ENCODE measurements at places on chromosomes 11 and 22.

GRCh38 chr22:30810105-30810504, 115.4 kb downstream of the OSBP2 start:
- no peak for DNase-seq

GRCh38 chr11:99742501-99742900, 721.8 kb downstream of the CNTN5 start:
- DNase-seq, result no peak

DNA sequence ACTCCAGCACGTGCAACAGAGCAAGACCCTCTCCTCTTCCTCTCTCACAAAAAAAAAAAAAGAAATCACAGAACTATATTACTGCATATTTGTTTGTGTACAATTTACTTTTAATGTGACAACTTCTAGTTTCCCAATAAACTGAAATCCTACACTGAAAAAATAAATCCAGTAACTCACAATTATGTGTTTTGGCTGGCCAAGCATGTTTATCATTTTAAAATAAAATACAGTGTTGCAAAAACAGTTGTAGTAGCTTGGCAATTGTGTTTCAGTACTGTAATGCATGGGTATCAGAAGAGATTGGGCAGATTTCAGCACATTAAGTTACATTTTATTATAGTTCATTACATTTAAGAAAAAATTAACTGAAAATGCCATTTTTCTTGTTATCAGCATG, 344.9 kb downstream of the ETS1 start:
- no peak for DNase-seq

DNA sequence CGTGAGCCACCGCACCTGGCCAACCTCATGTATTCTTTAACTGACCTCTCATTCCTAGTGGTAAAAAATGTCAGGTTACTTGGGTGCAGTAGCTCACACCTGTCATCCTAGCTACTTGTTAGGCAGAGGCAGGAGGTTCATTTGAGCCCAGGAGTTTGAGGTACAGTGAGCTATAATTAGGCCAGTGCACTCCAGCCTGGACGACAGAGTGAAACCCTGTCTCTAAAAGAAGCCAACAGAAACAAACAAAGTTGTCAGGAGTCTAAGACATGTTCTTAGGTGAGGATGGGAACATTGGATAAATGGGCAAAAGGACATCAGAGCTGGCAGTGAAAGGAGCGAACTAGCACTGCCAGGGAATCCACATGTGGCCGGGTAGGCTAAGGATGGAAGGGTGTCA, 18.1 kb downstream of the MADD start:
- no peak for DNase-seq

DNA sequence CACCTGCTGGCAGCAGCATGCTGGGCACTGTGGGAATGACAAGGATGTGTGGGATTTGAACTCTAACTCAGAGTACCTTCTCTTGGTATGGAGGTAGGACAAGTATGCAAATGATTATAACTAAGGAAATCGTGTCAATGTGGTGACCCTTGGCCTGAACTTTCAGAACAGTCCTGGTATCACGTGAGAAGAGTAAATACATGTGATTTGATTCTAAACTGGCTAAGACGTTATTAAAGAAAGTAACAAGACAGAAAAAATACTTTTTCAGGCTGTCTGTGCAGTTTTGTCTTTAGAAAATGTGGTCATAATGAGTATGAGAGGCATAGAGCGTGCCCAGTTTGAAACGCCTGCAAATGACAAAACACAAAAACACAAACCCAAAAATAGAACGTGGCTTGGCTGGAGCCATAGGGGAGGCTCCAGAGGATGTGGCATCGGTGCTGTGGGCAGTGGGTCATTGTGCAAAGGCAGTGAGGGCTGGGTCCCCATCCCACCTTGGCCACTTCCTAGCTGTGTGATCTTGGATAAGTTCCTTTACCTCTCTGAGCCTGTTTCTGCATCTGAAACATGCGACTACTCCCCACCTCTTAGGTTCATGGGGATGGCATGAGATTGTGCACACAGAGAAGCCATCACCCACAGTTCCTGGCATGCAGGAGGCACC, 18.4 kb upstream of the IL2RB start:
- DNase-seq, result no peak

DNA sequence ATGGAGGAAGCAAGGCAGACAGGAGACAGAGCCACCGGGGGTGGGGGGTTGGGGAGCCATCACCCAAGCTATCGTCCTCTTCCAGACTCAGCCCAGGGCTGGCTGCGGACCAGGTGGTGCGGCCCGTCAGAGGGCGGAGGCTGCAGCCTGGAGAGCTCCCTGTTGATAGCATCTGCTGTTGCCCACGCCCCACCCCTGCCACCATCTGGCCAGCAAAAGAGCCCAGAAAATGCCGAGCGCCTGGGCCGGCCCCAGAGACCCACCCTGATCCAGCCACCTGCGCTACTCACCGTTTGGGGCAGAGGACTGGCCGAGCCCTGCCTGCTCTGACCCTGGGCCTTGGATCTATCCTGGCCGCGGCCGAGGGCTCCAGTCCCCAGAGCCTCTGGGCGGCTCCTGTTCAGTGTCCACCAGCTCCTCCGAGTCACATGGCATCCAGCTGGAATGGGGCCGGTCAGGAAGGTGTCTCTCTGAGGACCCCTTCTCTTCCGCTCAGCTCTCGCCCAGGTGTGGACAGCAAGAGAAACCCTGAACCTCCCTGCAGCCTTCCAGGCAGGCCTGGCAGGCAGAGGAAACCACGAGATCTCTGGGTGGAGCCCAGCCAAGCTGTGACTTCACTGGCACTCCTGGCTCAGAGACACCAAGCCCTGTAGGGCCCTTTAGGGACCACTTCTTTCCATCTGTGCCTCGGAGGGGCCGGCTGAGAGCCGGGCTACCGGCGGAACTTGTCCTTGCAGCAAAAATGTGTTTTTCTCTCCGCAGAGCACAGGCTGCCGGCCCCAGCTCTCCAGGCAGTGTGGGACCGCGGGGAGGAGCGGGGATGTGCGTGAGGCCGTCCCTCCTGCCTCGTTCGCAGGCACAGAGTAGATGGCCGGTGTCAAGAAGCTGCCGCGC, at the start of gene MRGPRE:
MRGPRE (minus strand) TSS at position 567 of the 894 bp plus-strand sequence. CDS start 3,618 bp downstream, outside the sequence.
- DNase-seq, result no peak

DNA sequence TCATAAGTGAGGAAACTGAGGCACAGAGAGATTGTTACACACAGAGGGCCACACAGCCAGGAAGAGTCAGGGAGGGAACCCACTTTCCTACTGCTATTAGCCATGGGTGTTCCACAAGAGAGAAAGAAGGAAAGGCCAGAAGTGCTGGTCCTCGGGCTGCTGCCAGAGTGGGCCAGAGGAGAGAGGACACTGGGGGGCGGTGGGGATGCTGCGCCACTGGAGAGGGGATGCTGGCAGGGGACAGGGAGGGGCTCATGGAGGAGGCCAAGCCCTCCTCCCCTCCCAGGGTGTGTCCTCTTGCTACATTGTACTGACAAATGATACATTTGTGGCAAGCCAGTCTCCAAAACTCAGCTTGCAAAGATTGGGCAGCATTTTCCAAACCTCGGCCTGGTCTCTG, 9.9 kb downstream of the IL10RA start:
- no peak for DNase-seq

GRCh38 chr11:75100314-75100713, 3.6 kb upstream of the OR2AT4 start:
- DNase-seq, result no peak

GRCh38 chr22:42963231-42963595, 51.7 kb downstream of the PACSIN2 start:
- DNase-seq, result no peak

GRCh38 chr11:134792044-134792443, 380.0 kb upstream of the B3GAT1 start:
- no peak for DNase-seq

- DNase-seq, result no peak
Observed at GRCh38 chr11:47899801-47900200, 51.7 kb upstream of the NUP160 start.

DNA sequence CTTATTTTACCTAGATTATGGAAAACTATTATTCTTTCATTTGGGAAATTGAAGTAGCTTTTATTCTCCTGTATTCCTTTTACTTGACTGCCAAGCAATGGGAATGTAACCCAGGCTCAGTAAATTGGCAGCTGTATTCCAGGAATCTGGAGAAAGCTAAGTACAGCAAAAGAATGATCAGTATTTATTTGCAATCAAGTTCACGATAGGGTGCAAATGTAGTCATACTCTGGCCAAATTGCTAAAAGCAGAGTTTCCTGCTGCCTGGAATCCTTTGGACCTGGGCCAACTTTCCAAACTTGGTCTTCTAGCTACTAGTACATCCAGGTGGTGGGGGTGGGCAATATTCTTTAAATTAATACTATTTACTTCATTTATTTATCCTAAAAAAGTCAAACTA, 286.0 kb upstream of the CTSC start:
- DNase-seq, result no peak

DNA sequence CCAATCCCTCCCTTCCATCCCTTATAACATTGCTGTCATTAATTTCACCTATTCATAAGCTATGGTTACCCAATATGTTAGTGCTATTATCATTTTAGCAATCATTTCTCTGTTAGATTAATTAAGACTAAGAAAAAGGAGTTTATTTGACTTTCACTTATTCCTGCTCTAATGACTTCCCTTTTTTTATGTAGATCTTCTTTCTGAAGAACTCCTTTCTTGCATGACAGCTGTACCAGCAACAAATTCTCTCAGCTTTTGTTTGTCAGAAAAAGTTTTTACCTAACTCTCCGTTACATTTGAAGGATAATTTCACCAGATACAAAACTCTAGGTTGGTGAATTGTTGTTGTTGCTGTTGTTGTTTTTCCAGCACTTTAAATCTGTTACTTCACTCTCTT, 28.6 kb upstream of the OR8B8 start:
- DNase-seq, result no peak

- no peak for DNase-seq
Observed at GRCh38 chr11:35354644-35355043, 64.7 kb downstream of the SLC1A2 start.

DNA sequence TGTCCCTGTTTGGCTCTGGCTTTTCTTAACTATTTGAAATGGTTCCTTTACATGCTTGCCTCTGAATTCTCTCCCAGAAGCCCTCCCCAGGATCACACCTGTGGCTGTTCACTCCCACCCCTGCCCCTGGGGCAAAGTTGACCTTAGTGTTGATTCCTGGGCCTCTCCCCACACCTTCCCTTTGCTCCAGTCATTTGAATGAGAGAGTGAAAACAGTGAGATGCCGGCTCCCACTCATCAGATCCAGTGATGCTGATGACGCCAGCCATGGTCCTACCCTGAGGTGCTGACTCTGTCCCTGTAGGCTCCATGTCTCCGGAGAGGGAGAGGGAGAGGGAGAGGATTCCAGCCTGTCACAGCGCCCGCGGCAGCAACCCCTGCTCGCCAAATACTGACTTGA, 40.7 kb downstream of the LRP5 start:
- DNase-seq, result no peak

- DNase-seq, result no peak
Observed at GRCh38 chr11:111399187-111400031, 20.3 kb upstream of the POU2AF1 start.

DNA sequence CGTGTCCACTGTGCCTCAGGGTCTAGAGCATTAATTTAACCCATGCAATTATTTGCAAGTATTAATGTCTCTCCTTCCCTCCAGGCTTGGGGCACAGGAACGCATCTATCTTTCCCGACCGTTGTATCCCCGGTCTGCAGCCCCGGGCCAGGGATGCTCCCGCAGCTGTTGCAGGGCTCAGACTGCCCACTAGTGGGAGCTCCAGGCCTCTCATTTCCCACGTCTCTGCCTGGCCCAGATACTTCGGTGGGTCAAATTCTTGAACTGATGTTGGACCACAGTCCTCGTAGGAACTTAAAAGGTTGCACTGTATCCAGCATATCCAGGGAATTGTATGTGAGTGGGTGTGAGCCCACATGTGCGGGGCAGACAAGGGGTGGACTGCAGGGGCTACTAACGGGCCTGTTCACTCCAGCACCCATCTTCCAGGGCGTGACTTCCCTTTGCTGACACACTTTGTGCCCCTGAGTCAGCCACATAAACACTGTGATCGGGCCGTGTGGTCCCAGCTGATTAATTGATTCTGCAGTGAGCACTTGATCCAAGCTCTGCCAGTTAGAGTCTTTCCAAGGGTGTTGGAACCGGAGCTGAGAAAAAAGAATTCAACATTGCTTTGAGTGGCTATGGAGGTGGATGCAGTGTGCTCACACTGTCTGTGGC, 451.3 kb downstream of the TBC1D22A start:
- DNase-seq, result peak; percentile 36

DNA sequence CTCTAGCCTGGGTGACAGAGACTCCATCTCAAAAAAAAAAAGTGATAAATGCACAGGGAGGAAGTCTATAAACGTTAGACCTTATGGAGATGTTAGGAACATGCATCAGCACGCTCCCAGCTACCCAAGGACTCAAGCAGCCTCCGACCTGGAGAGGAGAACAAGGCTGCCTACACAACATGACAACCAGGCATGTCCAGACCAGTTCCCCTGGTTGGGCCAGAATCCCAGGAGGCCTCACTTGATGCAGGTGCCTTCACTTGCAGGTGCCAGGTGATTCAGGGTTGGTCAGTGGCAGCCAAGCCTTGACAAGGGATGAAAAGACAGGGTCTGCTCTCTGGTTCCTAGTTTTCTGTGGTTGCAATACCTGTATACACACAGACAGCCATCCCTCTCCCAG, 5.9 kb downstream of the RANGAP1 start:
- no peak for DNase-seq

GRCh38 chr11:117181586-117182550, 3.3 kb downstream of the SIDT2 start:
- no peak for DNase-seq

DNA sequence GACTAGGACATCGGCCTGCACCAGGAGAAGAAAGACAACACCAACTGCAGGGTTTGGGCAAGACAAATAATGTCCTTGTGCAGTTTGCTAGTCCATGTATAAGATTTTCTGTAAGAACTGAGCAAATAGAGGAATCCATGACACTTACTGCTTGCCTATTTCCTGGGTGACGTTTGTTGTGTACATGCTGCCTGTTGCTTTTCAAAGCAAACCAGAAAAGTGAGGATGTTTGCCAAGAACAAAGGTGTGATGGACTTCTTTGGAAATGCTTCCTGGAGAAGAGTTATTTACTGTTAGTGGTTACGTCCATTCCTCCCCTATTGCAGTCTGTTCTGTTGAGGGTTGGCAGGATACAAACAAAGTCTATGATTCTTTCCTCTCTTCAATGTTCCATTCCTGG, 126.5 kb downstream of the CASP12 start:
- DNase-seq, result no peak

DNA sequence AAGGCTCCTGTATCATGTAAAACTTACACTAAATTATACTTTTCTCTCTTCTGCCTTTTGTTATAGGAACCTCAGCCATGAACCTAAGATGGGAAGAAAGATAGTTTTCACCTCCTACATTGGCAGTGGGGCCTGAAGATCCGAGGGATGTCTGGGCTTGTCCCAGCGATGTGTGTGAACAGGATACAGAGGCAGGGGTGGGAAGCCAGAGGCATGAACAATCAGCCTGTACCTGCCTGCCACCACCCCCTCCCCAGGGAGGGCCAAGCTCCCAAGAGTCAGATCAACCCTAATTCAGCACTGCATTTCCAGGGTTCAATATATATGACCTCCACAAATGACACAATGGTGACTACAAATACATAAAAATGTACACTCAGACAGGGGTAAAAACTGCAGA, 9.4 kb downstream of the KIAA0930 start:
- DNase-seq, result no peak

- DNase-seq, result no peak
Observed at GRCh38 chr11:34620820-34621792, at the start of gene EHF. Gene EHF, plus strand, starts transcription at chr11:34621093. Its CDS starts 21,538 bp downstream, at chr11:34642631.

GRCh38 chr22:28935713-28936112, 52.3 kb downstream of the ZNRF3 start:
- no peak for DNase-seq

GRCh38 chr11:17351510-17352176, at the start of gene NCR3LG1:
Gene NCR3LG1, plus strand, starts transcription at chr11:17351800. Its CDS starts 170 bp downstream, at chr11:17351970.
- peak; percentile 57 for DNase-seq

- no peak for DNase-seq
Observed at GRCh38 chr22:26766510-26767350, 109.3 kb downstream of the MIAT start.

- DNase-seq, result peak; percentile 7
Observed at GRCh38 chr22:36644333-36644757, 59.2 kb downstream of the CACNG2 start.
